ENCODE measurements at places on chromosomes 4 and X.
A peak's percentile ranks its signal among the peaks of the same experiment; 100 is the strongest.

- no peak for DNase-seq
These were observed 292.9 kb downstream of the ANTXR2 start for GRCh38 chr4:79780129-79780528.

DNA sequence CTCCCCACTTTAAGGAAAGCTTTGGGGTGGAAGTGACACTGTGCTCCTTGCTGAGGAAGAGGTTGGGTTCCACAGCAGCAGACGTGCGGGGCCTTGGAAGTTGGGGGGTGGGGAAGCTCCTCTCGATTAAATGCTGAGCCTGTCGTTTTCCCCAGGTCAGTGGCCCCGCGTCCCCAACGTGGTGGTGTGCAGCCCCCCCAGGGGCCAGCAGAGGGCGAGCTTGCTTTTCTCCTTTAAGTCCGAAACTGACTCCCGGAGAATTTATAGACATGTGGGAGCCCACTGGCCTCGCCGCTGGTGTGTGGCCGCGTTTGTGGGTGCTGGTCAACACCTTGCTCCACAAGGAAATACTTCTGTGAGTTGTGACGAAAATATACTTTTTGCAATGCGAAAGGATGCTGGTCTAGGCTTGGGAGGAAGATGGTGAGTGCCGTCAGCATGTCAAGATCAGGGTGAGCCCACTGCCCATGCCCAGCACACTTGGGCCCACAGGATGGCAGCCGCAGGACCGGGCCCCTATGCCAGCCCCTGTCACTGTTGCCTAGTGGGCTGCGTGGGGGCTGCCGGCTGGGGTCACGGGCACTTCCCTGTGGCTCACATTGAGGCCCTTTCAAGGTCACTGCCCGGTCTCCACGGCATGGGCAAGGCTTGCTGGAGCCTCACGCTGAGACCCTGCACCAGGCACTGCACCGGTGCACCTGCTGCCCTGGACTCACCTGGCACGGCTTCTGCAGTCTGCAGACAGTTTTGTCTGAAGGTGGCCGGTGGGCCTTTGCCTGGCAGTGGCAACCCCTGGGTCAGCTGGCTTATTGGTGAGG is 9.4 kb downstream of the UVSSA start:
- DNase-seq = peak; percentile 43

- no peak for DNase-seq
These were observed 2.7 kb downstream of the PPARGC1A start for GRCh38 chr4:23887173-23887572.

GRCh38 chrX:129714581-129714980 is 24.2 kb upstream of the XPNPEP2 start:
- no peak for DNase-seq

GRCh38 chrX:39133971-39134370 is 332.7 kb downstream of the MID1IP1 start:
- DNase-seq = no peak

GRCh38 chr4:90142081-90142480 is 14.9 kb downstream of the CCSER1 start:
- no peak for DNase-seq

Data from fibroblast of skin of back (primary cell).